ENCODE measurements at places on chromosomes 7 and 10.

DNA sequence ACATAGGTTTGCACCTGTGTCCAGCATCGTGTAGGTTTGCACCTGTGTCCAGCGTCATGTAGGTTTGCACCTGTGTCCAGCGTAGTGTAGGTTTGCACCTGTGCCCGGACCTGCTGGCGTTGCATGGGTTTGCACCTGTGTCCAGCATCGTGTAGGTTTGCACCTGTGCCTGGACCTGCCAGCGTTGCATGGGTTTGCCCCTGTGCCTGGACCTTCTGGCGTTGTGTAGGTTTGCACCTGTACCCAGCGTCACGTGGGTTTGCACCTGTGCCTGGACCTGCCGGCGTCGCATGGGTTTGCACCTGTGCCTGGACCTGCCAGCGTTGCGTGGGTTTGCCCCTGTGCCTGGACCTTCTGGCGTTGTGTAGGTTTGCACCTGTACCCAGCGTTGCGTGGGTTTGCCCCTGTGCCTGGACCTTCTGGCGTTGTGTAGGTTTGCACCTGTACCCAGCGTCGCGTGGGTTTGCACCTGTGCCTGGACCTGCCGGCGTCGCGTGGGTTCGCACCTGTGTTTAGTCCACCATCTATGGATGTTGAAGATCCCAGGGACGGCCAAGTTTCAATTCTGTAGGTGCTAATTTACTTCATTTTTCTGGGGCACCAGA, 158.0 kb downstream of the WDR37 start:
- DNase-seq, result no peak

GRCh38 chr10:106931159-106931852, 233.2 kb downstream of the SORCS1 start:
- DNase-seq, result no peak

- DNase-seq, result no peak
These were observed 581 bp downstream of the PTPRZ1 start for GRCh38 chr7:121873289-121874194.

GRCh38 chr10:112752288-112752687, 197.8 kb upstream of the TCF7L2 start:
- DNase-seq, result peak; percentile 1

GRCh38 chr10:75654772-75655171, 223.3 kb downstream of the LRMDA start:
- DNase-seq, result no peak

- DNase-seq, result no peak
These were observed 3.5 kb downstream of the SHH start for GRCh38 chr7:155808549-155809331.

DNA sequence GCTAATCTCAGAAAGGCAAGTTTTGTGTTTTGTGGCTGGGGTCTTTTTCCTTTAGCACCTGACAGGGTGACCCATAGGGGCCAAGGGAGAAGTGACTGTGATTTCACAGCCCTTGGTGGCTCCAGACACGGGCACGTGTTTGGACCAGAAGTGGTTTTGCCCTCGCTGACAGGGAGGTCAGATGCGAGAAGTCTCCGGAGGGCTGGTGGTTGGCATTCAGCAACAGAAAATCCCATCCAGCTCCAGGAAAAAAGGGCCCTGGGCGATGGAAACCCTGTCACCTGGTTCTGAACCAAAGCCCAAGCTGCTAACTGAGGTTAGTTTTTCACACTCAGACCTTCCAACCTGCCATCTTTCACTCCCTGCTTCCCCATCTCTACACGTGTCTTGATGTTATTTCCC, 272.9 kb downstream of the TRIL start:
- DNase-seq, result no peak

DNA sequence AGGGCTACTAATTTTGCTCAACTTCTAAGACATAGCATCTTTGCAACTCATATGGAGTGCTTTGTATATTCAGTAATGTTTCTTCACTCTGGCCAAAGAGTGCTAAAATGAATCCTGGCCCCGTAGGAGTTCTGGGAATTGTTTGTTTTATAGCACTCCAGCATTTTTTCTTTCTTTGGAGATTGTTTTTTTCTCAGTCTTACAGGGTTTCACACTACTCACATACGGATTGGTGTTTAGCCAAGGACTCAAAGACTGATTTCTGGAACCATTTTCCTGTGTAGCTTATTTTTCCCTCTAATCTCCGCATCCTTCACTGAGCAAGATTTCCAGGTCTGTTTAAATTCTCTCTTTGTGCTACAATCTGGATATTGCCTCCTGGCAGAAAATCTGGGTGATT, 6.4 kb downstream of the TAS2R41 start:
- DNase-seq, result no peak

DNA sequence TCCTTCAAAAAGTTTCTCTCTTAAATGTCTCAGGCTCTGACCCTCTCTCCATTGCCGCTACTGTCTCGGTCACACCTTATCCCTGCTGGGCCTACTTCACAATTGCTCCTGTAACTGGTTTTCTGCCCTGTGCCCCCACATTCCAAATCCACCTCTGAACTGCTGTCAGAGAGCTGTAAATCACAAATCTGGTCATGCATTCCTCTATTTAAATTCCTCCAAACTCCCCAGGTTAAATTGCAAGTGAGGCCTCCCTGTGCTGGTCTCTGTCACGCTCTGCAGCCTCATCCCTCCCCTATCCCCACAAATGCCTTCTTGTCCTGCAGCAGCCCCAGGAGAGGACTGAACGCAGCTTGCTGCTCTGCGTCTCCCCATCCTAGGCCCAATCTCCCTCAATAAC, 40.4 kb upstream of the CDCA7L start:
- no peak for DNase-seq

GRCh38 chr10:124138195-124138882, 44.9 kb upstream of the CHST15 start:
- DNase-seq, result no peak

- DNase-seq, result no peak
These were observed 142.2 kb upstream of the HDAC9 start for GRCh38 chr7:18353339-18353738.

GRCh38 chr10:63363951-63364350, 101.8 kb downstream of the JMJD1C start:
- no peak for DNase-seq

All from brain microvascular endothelial cell (primary cell).